ENCODE measurements at places on chromosomes 1 and 21.

DNA sequence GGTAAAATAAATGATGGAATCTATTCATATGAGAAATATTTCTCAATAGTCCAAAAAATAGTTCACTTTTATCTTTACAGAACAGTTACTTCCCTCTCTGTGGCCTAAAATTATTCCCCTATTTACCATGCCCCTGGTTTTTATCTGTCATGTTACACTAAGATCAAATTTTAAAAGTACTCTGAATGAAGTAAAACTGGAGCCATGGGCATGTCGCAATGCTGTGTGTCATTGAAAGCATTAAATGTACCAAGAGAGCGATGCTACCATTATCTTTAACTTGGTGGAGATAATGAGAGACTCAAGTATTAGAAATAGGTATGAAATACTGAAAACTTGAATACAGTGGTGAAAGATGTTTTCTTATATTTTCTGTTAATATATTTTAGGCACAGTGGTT is 146.2 kb downstream of the KCNT2 start:
- DNase-seq, result no peak

DNA sequence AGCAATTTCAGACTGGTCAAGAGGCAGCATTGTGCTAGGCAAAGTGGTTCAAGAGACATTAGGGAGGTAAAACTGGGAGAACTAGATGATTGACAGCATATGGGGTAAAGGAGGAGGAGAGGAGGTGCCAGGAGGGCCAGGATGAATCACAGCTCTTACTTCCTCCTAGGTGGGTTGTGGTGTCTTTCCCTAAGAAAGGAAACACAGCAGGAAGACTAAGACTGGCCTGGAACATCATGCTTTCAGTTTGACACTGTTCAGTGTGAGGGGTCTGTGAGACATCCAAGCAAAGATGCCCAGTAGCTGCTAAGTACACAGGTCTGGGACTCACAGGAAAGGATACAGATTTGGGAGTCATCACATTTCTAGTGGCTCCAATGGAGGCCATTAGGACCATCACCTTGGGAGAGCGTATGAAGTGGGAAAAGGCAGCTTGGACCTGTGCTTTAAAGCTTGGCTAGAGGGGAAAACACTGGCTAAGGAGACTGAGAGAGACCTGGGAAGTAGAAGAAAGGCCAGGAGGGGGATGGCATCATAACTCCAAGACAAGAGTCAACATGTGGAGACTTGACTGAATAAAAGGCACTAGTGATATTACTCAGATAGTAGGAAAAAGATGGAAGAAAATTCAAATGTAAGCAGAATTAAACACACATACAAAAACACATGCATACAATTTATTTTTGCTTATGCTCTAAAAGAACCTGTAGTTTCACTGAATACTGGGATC is 17.3 kb downstream of the CD58 start:
- no peak for DNase-seq

- DNase-seq, result no peak
Measured at GRCh38 chr1:7497107-7497637, 273.9 kb upstream of the VAMP3 start.

- DNase-seq, result no peak
Measured at GRCh38 chr1:64579767-64580166, 109.8 kb downstream of the CACHD1 start.

GRCh38 chr1:230849451-230850224 is 18.7 kb downstream of the C1orf198 start:
- no peak for DNase-seq

DNA sequence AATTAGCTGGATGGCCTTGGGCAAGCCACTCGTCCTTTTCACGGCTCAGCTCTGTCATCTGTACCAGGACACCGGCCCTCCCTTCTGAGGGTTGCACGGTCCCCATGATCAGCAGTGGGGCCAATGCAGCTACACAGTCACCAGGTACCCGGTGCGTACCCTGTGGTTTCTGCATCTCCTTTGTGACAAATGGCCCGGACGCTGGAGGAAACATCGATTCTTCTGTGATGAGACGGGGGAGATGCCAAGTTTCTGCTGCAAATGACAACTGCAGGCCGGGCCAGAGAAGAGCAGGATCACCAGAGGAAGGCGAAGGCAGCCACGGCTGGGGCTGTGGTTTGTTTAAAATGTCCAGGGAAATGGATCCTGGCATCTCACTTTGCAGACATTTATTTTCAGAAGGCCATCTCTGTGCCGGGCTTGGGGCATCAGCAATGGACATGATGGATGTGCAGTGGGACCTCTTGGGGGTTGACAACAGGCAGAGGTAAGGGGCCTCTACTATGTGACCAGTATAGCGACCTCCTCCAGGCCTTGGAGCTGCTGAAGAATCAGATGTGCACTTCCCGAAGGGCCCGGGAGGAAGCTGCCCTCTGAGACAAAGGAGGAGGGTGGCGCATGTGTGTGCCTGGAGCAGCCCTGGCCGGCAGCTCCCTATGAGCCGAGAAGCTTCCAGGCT is 221.9 kb upstream of the C1orf174 start:
- no peak for DNase-seq

- DNase-seq, result no peak
Measured at GRCh38 chr1:89877756-89878155, 56.9 kb downstream of the LRRC8D start.

DNA sequence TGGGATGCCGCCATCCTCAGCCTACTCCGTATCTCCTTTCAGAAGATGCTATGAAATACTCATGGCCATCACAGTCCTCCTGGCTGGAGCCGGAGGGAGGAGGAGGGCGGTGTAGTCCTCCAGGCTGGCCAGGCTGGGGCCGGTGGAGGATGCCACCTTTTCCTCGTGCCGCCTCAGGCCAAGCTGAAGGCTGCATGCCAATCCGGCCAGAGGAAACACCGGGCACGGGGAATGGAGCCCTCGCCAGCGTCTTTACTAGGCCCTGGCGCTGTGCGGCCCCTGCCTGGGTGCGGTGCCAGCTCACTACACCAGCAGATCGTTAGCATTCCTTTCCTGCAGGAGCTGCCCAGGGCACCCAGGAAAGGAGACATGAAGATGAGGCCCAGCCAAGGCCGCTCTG is 70.1 kb downstream of the CASZ1 start:
- DNase-seq, result no peak

- no peak for DNase-seq
Measured at GRCh38 chr1:24970399-24970753, 40.3 kb upstream of the RUNX3 start.

- no peak for DNase-seq
Measured at GRCh38 chr1:179029321-179029759, 3.6 kb downstream of the FAM20B start.

- no peak for DNase-seq
Measured at GRCh38 chr1:149978547-149979023, 31.9 kb downstream of the OTUD7B start.

GRCh38 chr1:227666286-227666685 is 68.8 kb downstream of the JMJD4 start:
- no peak for DNase-seq

GRCh38 chr21:27366646-27367235 is 399.9 kb upstream of the ADAMTS5 start:
- no peak for DNase-seq

All from SW 1271 (cell line).